Fibroblast of lung (primary cell): ENCODE measurements at places on chromosomes 12 and 14.

DNA sequence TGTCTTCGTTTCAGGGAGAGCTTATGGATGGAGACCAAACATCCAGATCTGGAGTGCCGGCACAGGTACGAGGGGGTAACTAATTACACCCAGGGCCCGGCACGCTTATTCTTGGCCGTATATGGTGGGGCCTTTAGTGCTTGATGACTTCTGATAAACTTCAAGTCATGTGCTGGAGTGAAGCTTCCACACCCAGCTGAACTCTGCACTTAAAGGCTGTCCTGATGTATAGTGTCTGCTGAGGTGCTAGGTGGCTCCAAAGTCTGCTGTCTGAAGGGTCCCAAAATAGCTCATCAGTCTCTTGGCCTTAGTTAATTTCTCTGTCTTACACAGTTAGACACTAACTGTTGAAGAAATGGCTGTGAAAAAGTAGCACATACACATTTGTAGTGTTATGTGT, 17.9 kb downstream of the RNF34 start:
- peaks cover 9% of the 10 kb centered on the region for H3K36me3 ChIP-seq
- H3K4me3 ChIP-seq = no peak overlapping the region
- H3K27me3 ChIP-seq = no peaks in the 10 kb centered on the region
- no peaks in the 10 kb centered on the region for H3K4me1 ChIP-seq

DNA sequence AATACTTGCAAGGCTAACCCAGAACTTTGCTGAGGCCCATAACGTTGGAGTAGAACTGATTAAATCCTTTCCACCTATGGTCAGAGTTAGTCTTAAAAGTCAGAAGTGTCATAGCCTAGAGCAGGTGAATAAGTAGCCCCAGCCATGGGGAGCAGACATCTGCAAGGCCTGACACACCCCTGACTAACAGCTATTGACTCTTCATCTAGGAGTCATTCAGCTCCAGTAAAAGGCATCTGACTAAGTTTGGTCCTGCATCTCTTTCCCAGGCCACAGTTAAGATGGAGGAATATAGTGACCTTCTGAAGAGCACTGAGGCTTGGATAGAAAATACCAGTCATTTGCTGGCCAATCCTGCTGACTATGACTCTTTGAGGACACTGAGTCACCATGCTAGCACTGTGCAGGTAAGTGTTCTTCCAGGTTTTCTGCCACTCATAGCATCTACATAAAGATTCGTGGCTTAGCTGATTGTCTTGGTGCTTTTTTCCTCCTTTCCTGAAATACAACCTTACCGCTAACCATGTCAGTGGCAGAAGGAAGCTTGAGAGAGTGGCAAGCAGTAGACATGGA, 212.9 kb downstream of the ESR2 start:
- H3K4me3 ChIP-seq = no peak overlapping the region
- H3K27me3 ChIP-seq = no peaks in the 10 kb centered on the region
- H3K36me3 ChIP-seq = no peaks in the 10 kb centered on the region
- no peaks in the 10 kb centered on the region for H3K4me1 ChIP-seq
- no peak overlapping the region for H3K27ac ChIP-seq

DNA sequence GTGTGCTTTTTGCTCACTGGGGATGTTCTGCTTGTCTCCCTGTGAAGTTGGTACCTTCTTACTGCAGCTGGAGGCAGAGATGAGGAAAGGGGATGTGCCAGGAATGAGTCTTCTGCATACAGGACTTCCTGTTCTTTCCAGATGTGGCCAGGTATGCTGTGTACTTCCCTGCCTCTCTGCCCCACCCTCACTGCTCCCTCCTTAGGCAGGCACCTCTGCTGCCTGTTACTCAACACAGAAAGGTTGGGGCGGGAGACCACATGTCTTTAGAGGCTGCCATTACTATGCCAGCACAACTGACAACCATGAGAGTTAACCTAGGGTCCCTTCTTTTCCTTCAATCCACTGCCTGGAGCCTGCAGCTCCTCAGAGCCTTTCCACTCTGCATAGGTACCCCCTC, 2.0 kb upstream of the OAS3 start:
- no peak overlapping the region for H3K27ac ChIP-seq
- no peak for DNase-seq
- H3K36me3 ChIP-seq = no peaks in the 10 kb centered on the region
- peaks cover 7% of the 10 kb centered on the region for H3K4me1 ChIP-seq

GRCh38 chr12:124034297-124034696, 61.3 kb downstream of the ZNF664 start:
- H3K27ac ChIP-seq = no peak overlapping the region
- DNase-seq = no peak
- no peak overlapping the region for H3K4me3 ChIP-seq
- H3K36me3 ChIP-seq = no peaks in the 10 kb centered on the region

GRCh38 chr12:6250343-6250742, 50.1 kb downstream of the CD9 start:
- no peaks in the 10 kb centered on the region for H3K4me1 ChIP-seq
- H3K4me3 ChIP-seq = no peak overlapping the region
- peaks cover 14% of the 10 kb centered on the region for H3K27me3 ChIP-seq

- H3K4me1 ChIP-seq = peaks cover 2% of the 10 kb centered on the region
- H3K36me3 ChIP-seq = peaks cover 2% of the 10 kb centered on the region
- no peak for DNase-seq
- H3K4me3 ChIP-seq = peak overlapping the region; percentile 91
Measured at GRCh38 chr14:24094841-24095270, 745 bp downstream of the PCK2 start.

GRCh38 chr12:47730341-47730744, 5.1 kb upstream of the ENDOU start:
- no peaks in the 10 kb centered on the region for H3K27me3 ChIP-seq
- no peak overlapping the region for H3K4me3 ChIP-seq
- no peaks in the 10 kb centered on the region for H3K36me3 ChIP-seq

- no peak overlapping the region for H3K4me3 ChIP-seq
- no peak overlapping the region for H3K27ac ChIP-seq
- DNase-seq = peak; percentile 38
- no peaks in the 10 kb centered on the region for H3K36me3 ChIP-seq
- no peaks in the 10 kb centered on the region for H3K4me1 ChIP-seq
- H3K27me3 ChIP-seq = no peaks in the 10 kb centered on the region
Measured at GRCh38 chr12:19196959-19197630, 67.6 kb downstream of the PLEKHA5 start.

- peaks cover 11% of the 10 kb centered on the region for H3K4me1 ChIP-seq
- H3K36me3 ChIP-seq = no peaks in the 10 kb centered on the region
- H3K4me3 ChIP-seq = no peak overlapping the region
- DNase-seq = no peak
- H3K27me3 ChIP-seq = no peaks in the 10 kb centered on the region
Measured at GRCh38 chr12:55733021-55733555, 4.3 kb upstream of the CD63 start.

DNA sequence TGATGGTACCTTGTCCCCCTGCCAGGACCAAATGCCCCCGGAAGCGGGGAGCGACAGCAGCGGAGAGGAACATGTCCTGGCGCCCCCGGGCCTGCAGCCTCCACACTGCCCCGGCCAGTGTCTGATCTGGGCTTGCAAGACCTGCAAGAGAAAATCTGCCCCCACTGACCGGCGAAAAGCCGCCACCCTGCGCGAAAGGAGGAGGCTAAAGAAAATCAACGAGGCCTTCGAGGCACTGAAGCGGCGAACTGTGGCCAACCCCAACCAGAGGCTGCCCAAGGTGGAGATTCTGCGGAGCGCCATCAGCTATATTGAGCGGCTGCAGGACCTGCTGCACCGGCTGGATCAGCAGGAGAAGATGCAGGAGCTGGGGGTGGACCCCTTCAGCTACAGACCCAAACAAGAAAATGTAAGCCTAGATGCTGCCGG, 410 bp downstream of the MYF6 start:
- no peak overlapping the region for H3K27ac ChIP-seq
- DNase-seq = no peak
- peaks cover 4% of the 10 kb centered on the region for H3K4me1 ChIP-seq
- no peaks in the 10 kb centered on the region for H3K27me3 ChIP-seq
- no peaks in the 10 kb centered on the region for H3K36me3 ChIP-seq

DNA sequence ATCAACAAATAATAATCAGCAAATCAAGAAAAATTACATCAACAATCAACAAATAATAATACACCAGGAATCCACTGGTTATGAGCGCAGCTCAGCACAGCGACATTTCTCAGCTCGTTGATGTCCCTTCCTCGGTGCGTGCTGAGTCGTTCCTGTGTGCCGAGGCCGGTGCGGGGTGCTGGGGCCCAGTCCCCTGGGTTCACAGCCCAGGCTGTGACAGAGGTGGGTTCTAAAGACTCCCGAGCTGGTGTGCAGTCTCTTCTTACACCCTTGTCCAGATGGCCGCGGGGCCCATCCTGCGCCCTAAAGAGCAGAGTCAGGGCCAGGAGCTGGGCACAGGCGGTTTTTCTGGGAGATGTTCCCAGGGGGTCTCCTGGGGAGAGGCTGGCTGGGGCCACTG, 26.9 kb upstream of the TRAF3 start:
- H3K4me3 ChIP-seq = no peak overlapping the region
- no peak overlapping the region for H3K27ac ChIP-seq
- no peaks in the 10 kb centered on the region for H3K27me3 ChIP-seq
